ENCODE measurements at places on chromosomes 1 and 21.

DNA sequence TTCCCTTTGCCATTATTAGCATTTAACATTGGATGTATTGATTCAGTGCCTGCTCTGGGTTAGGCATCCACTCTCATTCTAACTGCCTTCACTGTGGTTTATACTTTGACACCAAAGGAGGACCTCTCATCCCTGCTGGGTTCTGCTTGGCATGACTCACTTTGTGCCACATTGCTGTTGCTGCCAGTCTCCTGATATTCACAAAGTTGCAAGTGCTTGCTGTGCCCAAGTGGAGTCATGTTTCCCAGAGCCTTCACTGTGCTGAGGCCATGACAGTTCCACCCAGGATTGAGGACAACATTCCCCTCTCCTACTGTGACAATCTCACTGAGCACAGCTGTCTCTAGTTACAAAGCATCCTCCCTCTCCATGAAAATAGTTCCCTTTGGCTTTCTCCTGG is 519.9 kb upstream of the USP24 start:
- DNase-seq: no peak

- DNase-seq: no peak
Observed at GRCh38 chr1:202836623-202837403, 26.1 kb downstream of the PCAT6 start.

GRCh38 chr1:234528074-234528865 is 49.3 kb upstream of the TARBP1 start:
- DNase-seq: no peak

DNA sequence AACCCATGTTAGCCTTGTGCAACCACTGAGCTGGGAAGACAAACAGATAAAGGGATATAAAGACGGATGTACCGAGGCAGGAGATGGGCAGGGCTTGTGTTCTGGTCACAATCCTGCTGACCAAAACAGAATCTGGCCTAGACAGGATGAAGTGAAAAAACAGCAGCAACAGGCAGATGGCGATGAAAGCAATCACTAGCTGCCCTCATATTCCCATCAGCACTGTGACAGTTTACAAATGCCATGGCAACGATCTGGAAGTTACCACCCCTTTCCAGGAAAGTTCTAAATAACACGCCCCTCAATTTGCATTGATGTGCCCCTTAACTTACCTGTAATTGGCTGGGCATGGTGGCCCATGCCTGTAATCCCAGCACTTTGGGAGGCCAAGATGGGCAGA is 40.6 kb upstream of the CD46 start:
- no peak for DNase-seq

DNA sequence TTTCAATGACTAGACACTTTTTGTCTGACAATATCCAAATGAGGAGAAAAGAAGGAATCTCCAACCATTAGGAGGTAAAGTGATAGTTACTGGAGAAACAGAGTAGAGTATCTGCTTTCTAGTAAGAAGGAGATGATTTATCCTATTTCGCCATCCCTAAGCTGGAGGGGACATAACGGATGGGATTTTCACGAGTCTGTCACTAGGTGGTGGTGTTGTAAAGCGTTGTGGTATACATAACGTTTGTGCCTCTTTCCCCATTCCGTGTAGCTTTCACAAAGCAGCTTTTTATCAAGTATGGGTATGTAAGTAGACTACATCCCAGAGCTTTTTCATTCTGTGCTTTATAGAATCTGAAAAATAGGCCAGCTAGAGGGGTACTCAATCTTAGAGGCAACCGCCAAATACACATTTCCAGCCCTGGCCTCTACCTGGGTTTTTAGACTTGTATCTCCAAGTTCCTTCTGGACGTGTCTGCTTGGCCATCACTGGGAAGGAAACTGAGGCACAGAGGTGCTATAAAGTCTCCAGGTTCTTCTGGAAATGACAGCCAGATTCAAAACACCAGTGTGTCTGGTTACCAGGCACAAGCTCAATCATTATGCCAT is 33.3 kb upstream of the FAM3B start:
- no peak for DNase-seq

- DNase-seq: no peak
Observed at GRCh38 chr1:175673371-175674150, 69.8 kb downstream of the TNR start.

DNA sequence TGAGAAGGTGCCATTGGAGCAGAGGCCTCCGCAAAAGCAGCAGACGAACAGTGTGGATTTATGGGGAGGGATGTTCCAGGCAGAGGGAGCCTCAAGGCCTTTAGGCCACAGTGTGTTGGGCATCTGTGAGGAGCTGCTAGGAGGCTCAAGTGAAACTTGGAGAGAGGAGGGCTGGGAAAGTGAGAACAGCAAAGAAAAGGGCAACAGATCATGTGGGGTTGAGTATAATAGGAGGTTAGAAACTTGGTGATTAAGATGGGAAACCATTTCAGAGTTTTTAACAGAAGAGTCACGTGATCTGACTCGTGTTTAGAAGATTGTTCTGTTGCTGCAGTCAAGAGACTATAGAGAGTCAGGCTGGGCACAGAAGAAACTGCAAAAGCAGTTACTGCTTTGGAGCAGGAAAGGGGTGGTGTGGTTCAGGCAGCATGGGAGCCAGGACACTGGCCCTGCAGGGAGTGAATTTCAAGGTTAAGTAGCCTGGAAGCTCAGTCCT is 277.0 kb downstream of the DISC1 start:
- no peak for DNase-seq

DNA sequence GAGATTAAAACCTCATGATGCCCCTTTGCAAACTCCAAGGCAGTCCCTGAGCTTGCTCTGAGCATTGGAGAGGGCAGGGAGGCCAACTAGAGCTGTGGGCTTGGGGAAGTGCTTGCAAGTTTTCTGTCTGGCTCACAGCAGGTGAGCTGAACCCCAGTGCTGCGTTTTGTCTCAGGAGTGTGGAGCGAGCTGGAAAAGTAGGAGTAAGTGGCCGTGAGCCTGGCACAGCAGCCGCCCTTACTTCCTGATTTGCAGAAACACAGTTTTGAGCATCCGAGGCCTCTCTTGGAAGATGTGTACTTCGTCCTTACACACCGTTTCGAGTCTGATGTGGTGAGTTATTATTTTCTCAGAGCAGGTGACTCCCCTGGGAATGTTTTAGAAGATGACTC is 221.2 kb upstream of the C1orf174 start:
- DNase-seq: no peak

DNA sequence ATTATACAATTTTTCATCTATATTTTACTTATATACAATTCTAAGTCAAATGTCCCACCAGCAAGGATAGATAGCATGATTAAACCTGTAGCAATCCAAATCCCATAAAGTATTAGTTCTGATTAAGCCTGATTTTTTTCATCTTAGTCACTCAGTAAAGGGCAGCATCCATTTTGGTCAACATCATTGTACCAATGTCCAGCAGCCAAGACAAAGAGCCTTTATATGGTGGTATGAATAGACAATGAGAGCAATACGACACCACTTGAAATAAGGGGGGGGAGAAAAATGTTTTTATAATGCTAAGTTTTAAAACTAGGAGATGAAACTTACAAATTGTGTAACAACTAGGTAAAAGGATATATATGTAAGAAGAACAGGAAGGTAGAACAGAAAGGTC is 7.4 kb downstream of the ZNF644 start:
- no peak for DNase-seq

DNA sequence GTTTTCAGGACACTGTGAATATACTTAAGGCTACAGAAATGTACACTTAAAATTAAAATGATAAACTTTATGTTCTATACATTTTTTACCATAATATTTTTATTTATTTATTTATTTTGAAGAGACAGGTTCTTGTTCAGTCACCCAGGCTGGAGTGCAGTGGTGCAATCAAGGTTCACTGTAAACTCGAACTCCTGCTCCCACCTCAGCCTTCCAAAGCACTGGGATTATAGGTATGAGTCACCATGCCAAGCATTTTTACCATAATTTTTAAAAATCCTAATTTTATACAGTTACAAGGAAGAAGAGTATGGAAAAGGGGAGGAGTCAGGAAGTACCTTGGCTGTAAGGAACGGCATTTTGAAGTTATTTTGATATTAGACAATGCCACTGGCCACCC is 23.6 kb upstream of the ANGPTL3 start:
- no peak for DNase-seq

GRCh38 chr1:189185097-189185496 is 1292.6 kb downstream of the BRINP3 start:
- no peak for DNase-seq

- no peak for DNase-seq
Observed at GRCh38 chr1:85326851-85327250, 50.4 kb upstream of the BCL10 start.

GRCh38 chr1:177913762-177914540 is 55.9 kb downstream of the SEC16B start:
- no peak for DNase-seq

GRCh38 chr1:1407636-1408318 is 684 bp upstream of the MRPL20 start:
- no peak for DNase-seq

DNA sequence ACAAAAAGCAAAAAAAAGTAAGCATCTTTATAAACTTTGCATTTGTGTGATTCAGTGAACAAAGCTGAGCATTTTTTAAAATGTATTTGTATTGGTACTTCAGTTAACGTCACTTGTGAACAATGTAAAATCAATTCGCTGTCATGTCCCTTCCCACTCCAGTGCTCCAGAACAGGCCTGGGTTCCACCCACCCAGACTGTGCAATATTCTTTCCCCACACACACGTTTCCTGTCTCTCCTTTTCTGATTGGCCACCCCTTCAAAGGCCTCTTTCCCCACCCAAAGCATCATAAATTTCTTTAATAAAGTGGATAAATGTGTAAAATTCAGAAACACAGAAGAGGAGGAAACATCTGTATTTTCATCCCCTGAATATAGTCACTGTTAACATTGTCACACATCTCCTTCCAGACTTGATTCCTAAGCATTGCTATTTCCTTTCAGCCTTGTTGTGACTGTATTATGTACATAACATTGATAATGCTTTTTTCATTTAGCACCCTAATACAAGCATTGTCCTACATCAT is 12.0 kb downstream of the CLEC20A start:
- DNase-seq: no peak

- no peak for DNase-seq
Observed at GRCh38 chr1:27117733-27118439, 37.0 kb downstream of the SLC9A1 start.

GRCh38 chr1:219049501-219049900 is 124.2 kb upstream of the LYPLAL1 start:
- no peak for DNase-seq

DNA sequence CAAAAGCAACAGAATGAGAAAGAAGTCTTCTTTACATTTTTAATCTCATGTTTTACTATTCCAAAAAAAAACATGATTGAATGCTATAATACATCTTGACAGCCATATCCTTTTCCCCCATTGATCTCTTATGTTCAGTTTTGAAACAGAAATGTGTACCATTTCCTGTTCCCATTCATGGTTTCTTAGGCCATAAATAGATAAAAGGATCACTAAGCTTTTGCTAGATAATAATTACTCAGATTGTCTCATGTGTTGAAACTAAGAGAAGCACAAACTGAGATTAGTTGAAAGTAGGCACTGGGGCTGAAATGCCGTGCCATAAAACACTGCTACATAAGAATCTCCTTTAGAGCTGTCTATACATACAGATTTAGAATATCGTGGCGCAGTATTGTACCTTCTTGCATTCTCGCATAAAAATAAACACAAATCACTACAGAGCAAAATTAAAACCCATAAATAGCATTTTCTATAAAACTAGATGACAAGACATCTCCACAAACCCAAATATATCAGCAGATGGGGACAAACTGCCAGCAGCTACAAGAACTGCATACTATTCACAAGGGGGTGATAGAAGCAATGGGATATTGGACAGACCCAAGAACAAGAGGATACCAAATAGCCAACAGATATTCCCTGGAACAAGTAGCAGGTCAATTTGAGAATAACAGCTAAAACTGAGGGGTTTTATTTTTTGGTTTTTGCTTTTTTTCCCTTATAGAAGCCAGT is 405.3 kb upstream of the PRMT6 start:
- DNase-seq: no peak

DNA sequence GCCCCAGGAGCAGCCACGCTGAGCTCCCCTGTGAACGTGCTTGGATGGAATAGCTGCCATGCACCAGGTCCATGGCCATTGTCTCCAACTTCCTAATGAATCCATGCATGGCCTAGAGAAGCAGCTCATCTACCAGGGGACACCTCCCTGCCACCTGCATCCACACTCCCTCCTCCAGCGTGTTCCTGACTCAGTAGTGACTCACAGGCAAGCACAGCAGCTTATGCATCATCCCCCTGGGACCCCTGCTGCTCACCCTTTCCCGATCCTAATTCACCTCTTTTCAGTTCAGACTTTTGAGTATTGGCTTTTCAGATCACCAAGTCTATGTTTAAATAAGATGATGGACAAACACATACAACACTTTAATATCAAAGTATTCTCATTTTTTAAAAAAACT is 39.9 kb upstream of the TADA1 start:
- no peak for DNase-seq

DNA sequence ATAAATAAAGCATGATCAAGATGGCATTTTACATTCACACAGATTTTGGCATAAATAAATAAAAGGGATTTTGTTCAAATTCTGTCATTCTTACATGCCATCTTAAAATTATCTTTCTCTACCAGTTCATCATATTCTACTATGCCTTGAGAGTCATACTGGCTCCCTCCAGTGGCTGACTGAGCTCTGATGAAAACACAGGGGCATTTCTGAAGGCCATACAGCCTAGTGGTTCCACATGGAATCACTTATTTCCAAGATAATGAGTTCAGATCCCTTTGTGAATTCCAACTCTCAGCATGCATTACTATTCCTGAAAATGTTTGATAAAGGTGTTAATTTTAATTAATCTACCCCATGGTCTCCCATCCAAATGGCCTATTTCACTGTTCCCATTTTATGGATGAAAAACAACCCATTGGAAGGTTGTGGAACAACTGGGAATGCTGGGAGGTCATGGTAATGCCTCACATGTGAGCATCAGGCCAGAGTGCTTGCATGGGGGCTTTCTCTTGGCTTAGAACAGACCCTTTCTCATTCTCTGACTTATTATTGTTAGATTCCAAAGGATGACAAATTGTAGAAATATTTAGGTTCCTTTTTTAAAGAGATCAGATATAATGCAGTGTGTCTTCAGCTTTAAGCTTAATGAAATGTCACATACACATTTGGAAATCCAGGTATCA is 622.4 kb upstream of the PKN2 start:
- no peak for DNase-seq

- no peak for DNase-seq
Observed at GRCh38 chr1:156126630-156127534, 12.4 kb downstream of the LMNA start.

DNA sequence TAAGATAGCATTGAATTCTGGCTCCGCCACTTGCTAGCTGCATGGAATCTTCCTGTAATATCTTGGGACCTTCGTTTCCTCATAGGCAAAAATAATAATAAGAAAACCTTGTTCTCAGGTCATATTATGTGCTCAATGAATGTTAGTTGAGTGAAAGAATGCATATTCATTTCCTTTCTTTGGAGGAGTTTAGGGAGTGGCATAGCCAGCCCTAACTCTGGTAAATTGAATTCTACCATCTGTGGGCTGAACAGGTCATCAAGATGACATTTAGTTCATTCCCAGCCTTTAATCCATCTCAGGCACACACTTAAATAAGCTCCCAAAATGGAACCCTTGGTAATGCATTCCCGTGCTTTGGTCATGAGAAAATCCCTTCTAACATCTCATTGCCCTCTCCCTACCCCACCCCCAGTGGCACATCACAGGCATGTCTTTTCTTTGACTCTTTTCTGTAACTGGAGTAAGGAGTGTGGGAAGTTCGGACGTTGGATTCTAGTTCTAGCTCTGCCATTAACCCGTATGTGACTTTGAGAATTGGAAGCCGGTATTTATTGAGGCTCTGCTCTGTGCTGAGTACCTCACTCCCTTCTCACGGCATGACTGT is 13.2 kb upstream of the MYOG start:
- no peak for DNase-seq

GRCh38 chr1:170310951-170311350 is 165.2 kb downstream of the NTMT2 start:
- no peak for DNase-seq
